ENCODE measurements at places on chromosomes 2 and 18.

GRCh38 chr2:139293992-139294548, 513.9 kb upstream of the NXPH2 start:
- no peak for DNase-seq

GRCh38 chr18:59271606-59272220, 1.5 kb downstream of the RAX start:
- DNase-seq = no peak

- DNase-seq = no peak
Measured at GRCh38 chr2:21451403-21451802, 327.6 kb downstream of the TDRD15 start.

- DNase-seq = no peak
Measured at GRCh38 chr2:46540496-46541331, 61.3 kb downstream of the TMEM247 start.

DNA sequence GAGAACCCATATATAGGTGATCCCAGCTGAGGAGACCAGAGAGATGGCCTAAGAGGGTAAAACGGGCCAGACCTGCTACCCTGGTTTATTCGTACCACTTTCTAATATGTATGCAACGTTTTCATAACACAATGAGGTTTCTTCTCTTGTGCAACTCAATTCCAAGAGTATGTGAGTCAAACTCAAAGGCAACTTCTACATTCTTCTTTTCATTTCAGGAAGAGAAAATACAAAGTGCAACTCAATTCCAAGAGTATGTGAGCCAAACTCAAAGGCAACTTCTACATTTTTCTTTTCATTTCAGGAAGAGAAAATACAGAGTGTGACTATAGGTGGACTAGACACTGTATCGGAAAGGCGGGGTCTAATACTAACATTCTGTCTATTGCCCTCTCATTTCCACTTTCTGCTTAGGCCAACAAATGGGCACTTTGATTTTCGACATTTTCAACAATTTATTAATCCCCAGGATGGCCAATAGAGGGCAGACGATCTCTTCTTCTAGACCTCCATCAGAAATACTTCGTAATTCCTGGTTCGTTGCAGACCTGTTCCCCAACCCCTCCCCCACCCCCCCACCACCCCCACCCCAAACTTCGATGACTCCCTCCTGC, 3.7 kb upstream of the CRIM1 start:
- no peak for DNase-seq

- DNase-seq = no peak
Measured at GRCh38 chr2:210162466-210163124, 8.6 kb downstream of the KANSL1L start.

DNA sequence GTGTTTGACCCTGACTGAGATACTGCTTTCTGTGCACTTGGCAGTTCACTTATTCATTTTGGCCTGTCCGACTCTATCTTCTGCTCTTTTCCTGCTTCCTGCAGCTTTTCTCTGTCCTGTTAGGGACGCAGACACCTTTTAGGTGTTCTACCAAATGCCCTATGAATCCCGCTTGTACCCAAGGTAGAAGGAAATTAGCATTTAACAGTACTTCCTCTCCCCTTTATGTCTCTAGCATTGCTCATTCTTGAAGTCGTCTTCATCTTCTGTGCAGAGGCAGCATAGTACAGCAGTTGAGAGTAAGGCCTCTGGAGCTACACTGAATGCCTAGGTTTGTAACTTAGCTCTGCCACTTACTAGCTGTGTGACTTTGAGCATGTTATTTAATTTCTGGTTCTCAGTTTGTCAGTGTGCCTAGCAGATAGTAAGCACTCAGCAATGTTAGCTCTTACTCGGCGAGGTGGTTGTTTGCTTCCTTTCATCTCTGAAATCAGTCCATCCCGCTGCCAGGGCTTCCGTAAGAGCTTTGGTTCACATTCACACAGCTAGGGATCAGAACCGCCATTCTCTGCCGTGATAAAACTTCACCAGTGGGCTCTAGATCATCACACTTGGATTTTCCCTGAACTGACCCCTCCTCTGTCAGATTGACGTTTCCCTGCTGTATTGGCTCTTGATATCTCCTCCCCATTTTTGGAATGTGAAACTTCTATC, 1.4 kb downstream of the CCT7 start:
- no peak for DNase-seq

- DNase-seq = no peak
Measured at GRCh38 chr2:8534729-8535468, 147.0 kb upstream of the ID2 start.

DNA sequence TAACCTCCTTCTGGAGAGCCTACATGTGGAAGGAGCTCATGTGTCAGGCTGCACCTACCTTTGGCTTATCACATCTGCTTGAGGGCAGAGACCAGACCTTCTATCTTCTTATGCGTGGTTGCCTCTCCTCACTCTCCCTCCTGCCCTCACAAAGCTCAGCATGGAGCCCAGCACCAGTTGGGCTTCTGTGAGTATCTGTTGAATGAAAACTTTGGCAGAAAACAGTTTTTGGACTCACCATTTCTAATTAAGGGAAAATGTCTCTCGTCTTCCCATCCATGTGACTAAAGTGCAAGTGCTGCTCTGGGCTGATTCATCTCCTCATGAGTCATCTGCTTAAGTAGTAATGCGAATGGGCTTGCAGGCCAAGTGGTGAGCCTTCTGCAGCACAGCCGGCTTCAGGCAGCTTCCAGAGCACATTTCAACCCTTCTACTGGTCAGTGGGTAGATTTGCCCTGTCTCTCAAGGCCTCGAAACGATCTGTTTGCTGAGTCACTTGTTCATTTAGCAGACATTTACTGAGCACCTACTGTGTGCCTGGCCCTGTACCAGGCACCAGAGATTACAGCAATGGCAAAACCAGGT, 102.6 kb downstream of the VSNL1 start:
- no peak for DNase-seq

GRCh38 chr2:217822296-217823252, 180.2 kb downstream of the TNS1 start:
- no peak for DNase-seq

DNA sequence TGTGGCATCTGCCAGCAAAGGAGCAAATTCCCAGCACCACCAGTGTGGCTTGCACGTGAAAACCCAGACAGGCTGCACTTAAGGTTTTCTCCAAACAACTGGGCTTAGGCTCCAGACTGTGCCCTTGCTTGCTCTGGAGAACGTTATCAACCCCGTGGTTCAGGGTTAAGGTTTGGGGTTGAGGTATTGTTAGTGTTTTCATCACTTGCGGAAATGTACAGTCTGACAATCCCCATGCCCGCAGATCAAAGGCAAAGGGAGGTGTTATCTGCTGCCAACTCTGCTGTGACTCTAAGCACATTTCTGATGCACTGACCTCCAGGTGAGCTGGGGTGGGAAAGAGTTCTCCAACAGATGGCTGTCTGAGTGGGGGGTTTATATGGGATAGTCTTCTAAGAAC, 253.5 kb upstream of the NT5C1B start:
- no peak for DNase-seq

DNA sequence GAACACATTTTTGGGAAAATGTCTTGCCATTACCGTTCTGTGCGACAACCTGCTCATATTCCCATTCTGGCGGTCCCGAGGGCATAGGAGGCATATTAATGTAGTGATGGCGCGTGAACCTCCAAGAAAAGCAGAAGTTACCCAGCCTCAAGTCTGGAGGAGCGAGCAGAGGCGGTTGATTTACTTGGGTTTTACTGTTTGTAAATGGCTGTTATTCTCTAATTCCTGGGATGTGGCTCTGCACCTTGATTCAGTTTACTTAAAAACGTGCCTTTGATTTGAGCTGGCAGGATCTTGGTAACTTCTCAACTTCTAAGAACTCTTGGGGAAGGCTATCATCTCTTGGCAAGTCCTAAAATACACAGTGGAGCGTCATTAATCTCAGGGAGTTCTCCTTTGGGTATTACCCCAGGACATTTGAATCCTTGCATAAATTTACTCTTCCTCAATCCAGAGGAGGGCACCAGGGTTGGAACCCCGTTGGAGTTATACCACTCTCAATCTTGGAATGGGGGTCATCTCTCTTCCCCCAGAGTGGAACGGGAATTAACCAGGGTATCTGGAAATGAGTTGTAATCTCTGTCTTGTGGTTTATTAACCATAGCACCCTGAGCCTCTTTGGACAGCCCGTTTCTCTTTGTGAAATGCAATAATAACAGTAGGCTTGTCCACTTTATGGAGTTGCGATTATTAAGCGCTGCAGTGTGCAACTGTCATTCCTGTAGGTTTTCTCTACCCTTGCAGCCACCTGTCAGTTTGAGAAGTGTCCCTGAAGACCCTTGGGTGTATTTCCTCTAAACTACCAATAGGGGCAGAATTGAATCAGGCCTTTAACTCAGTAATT, 2.1 kb downstream of the HK2 start:
- no peak for DNase-seq

- no peak for DNase-seq
Measured at GRCh38 chr2:216388046-216388884, 16.0 kb upstream of the MARCHF4 start.

DNA sequence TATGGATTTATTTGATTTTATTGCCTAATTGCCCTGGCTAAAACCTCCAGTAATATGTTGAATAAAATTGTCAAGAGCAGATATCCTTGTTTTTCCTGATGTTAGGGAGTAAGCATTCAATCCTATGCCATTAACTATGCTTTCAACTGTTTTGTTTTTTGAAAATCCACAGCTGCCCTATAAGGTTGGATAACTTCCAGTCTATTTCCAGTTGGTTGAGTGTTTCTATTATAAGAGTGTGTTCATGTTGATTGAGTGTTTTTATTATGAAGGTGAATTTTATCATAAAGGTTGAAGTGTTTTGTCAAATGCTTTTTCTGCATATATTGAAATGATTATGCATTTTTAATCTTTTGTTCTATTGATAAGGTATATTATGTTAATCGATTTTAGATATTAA, 149.9 kb upstream of the SCN7A start:
- no peak for DNase-seq

GRCh38 chr2:134244086-134244485, 9.8 kb upstream of the MGAT5 start:
- DNase-seq = no peak

GRCh38 chr2:163558251-163559021, 177.4 kb downstream of the FIGN start:
- no peak for DNase-seq

DNA sequence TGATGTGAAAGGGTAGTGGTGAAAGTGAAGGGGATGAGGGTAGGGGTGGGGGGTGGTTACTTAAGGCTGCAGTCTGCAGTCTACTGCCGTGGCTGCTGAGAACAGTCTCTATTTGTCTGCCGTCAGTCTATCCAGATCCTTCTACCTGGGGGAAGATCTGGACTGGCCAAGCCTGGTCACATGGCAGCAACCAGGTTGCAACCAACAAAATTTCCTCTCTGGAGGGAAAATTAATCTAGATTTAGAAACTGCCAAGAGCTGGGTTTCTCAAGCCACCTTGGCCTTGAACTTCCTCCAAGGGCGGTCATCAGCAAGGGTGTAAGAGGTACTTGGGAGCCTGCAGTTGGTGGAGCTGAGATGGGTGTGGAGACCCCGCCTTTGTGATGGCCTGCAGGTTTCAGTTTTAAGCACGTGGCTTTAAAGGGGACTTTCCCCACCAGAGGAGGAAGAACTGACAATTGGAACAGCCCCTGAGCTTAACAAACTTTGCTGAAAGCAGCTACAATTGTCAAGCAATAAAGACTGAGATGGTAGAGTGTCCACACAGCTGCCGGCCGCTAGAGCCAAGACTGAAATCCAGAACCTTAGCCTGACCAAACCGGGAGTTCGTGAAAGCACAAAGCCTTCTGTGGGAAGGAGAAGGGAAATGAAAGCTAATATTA, 31.4 kb upstream of the KCMF1 start:
- DNase-seq = peak; percentile 47

DNA sequence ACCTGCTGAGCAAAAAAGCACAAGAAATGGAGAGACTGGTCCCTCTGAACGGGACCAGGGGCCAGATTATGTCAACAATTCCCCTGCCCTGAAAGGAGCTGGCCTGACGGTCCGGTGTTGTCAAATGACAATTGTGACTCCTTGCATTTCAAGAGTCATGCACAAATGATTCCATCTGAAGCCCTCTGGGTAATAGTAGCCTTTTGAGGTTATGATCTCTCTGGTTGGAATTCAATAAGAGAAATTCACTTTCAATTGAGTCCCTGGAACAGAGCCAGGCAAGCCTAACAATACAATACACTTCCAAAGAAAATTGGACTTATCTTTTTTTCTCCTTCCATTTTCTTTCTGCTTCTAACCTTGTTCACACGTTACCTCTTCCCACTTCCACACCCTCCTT, 116.9 kb downstream of the C1D start:
- no peak for DNase-seq

- no peak for DNase-seq
Measured at GRCh38 chr2:224882291-224883171, 159.7 kb downstream of the DOCK10 start.
